ENCODE measurements at places on chromosomes 7 and 10.

DNA sequence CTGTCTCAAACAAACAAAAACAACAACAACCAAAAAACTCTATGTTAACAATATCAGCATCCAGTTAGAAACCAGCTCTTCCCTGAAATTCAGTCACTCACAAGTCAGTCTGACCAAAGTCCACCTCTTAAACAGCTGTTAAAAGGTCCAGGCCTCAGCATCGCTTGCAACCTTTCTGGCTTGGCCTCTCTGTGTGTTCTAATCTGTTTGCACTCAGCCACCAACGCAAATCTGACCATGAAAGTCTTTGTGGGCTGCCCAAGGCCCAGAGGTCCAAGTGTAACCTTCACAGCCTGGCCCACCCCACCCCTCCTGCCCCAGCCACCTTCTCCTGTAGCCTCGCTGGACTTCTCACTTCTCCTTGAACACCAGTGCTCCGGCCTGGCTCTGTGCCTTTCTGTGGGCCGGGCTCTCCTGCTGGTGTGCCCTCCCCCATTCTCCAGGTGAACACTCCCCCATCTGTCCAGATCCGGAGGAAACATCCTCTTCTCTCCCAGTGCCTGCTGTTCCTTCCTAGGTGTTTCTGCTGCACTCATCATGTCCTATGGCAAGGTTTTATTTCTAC is 72.2 kb upstream of the EFCAB10 start:
- no peak for DNase-seq

GRCh38 chr7:115447495-115447894 is 525.6 kb downstream of the MDFIC start:
- DNase-seq, result no peak

DNA sequence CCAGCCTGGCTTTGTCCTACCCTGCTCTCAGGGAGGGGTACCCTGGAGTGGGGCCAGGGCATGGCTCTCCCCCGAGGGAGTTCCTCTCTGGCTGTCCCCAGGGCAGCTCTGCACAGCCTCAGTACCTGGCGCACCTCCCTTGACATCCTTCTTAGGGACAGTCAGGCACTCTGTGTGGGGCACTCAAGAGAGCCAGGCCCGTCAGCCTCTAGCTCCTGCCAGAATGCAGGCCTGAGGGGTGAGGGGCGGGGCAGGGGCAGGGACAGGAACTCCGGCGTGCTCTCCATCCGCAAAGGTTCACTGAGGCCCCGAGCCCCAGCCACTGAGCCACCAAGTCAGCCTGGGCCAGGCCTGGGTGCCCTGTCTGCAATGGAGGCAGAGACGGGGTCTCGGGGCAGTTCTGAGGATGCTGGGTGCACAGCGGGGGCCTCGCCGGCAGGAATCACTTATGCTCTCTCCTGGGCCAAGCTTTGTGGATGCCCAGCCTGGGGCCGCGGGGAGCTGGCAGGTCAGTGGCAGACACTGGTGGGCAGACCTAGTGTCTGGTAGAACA is 10.1 kb downstream of the LIMK1 start:
- no peak for DNase-seq

- DNase-seq, result no peak
These were observed 845.7 kb upstream of the POT1 start for GRCh38 chr7:125775317-125775716.

DNA sequence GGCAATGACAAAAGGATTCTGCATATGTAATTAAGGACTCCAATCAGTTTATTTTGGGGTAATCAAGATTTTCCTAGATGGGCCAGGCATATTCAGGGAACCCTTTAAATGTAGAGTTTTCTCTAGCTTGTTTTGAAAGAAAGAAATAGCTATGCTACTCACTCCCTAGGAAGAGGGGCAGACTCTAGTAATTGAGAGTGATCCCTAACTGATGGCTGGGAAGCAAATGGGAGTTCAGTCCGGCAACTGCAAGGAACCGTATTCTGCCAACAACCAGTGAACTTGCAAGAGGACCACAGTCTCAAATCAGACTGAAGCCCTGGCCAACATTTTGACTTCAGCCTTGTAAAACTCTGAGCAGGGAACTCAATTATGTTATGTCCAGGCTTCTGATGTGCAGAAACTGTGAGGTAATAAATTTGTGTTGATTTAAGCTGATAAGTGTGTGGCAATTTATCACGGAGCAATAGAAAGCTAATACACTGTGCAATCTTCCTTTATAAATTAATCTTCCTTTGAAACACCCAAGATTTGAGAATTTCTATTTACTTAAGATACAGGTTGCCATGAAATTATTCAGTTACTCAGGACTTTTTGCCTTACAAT is 14.0 kb downstream of the AOAH start:
- no peak for DNase-seq

- no peak for DNase-seq
These were observed 11.0 kb downstream of the PYROXD2 start for GRCh38 chr10:98403812-98404504.

- DNase-seq, result no peak
These were observed 420.3 kb downstream of the PHTF2 start for GRCh38 chr7:78218876-78219275.

DNA sequence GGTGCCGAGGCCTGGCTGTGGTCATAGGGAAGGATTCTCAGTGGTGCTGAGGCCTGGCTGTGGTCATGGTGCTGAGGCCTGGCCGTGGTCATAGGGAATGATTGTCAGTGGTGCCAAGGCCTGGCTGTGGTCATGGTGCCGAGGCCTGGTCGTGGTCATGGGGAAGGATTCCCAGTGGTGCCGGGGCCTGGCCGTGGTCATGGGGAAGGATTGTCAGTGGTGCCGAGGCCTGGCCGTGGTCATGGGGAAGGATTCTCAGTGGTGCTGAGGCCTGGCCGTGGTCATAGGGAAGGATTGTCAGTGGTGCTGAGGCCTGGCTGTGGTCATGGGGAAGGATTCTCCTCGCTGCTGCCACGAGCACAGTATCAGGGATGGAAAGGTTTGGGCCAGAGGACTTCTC is 327.3 kb downstream of the ADARB2 start:
- no peak for DNase-seq

GRCh38 chr7:131370523-131370968 is 42.9 kb downstream of the MKLN1 start:
- no peak for DNase-seq

DNA sequence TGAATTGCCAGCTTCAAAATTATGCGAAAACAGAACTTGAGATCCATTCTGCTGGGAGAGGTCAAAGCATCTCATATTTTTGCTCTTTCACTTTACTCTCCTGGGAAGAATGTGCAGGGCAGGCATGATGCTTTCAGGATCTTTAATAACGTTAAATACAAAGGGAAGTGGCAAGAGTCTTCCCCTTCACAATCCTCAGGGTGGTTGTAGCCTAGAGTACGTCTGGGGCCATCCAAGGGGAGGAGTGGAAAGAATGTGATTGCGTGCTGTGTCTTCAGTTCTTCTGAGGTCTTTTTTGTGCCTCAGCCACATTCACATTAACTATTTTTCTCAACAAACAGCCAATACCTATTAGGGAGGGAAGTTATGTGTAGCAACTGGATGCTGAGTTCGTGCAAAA is 207.3 kb downstream of the HGF start:
- no peak for DNase-seq

GRCh38 chr10:52877451-52877850 is 104.9 kb upstream of the MBL2 start:
- no peak for DNase-seq

GRCh38 chr7:24313777-24314176 is 29.8 kb downstream of the NPY start:
- DNase-seq, result no peak

DNA sequence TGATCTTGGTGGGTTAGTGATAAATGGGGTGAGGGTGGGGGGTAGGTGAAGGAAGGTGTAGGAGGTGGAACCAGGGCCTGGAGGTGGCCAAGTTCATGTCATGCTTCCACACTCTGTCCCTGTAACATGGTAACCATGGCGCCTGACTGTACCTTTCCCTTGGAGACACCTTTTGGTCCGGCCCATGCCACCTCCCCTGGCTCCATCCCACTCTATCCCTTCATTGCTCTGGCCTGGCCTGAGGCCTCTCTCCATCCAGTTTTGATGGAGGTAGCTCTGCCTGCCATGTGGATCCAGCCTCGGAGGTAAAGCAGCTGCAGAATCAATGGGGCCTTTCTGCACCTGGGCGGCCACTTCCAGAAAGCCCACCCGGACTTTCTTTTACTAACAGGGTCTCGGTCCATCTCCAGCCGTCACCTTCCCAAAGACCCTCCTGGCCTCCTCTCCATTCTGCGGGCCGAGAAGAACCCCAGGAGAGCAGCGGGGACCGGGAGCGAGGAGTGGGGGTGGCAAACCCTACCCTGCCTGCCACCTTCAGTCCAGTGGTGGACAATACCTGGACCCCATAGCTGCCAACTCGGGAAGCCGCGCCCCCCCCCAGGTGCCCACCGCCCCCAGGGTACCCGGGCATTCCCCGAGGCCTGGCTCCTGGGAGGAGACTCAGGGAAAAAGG is 504 bp upstream of the TRRAP start:
- no peak for DNase-seq

DNA sequence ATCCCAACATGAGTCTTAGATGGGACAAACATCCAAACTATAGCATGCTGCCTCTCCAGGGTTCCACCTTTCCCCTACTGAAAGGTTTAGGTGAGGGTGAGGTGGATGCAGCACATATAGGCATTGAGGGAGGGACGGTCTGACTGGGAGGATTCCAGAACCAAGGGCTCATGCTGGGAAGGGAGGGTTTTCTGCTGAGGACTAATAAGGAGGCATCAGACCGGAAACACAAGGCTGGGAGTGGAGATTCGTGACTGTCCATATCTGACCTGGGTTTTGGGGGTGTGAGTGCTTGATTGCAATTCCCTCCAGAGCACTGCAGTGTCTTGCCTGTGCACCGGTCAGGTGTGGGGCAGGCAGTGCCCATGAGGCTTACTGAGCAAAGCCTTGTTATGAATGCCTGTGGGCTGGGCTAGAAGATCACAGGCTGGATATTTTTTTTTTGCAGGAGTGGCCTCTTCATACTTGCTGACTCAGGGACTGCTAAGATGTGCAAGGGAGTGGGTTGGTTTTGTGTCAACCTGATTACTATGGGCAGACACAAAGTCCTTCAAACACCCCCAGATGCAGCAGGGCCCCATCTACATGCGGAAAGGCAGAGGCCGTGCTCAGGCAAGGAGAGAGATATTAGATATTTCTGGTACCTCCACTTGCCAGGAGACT is 26.7 kb downstream of the DMBT1 start:
- no peak for DNase-seq

DNA sequence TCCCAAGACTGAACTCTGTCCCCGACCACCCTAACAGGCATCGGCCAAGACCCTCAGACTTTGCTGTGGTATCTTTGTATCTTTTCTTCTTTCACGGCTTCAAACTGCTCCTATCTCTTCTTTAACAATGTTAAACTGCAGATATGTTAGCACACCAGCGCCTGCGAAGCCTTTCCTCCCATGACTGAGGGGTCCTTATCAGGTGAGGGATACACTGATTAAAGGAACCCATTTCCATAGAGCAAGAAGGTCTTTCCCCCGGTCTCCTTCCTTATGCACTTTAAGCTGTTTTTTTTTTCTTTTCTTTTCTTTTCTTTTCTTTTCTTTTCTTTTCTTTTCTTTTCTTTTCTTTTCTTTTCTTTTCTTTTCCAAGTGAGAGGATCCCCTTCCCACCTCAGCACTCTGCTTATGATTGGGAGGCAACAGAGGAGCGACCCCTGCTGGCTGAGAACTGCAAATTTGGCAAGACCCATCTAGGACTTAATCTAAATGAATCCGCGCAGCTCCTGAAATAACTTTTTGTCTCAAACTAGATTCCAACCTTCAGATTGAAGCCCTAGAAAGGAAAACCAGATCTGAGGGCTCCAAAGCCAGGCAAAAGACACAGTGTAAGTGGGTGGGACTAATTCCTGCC is 109.9 kb downstream of the ITGB8 start:
- DNase-seq, result no peak

DNA sequence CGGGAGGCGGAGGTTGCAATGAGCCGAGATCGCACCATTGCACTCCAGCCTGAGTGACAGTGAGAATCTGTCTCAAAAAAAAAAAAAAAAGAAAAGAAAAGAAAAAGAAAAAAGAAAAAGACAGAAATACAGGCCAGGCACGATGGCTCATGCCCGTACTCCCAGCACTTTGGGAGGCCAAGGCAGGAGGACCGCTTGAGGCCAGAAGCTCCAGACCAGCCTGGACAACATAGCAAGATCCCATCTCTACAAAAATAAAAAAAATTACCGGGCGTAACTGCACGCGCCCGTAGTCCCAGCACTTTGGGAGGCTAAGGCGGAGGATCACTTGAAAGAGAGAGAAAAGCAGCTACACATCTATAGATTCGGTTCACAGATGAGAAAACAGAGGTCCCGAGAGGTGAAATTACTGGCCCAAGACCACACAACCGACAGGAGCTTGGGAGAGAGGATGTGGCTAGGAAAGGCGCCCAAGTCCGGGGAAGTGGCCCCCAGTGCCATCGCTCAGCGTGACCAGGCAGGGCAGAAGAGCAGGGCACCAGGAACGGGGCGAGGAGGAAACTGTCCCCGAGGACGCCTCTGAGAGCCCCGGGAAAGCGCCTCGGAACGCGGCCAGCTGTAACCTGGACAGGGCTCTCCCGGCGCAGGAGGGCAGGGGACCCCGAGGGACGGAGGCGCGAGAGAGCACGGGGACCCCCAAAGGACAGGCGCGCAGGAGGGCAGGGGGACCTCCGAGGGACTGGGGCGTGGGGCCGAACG is 612 bp downstream of the SNX8 start:
- DNase-seq, result peak; percentile 11

- DNase-seq, result peak; percentile 52
These were observed 21.7 kb downstream of the AMZ1 start for GRCh38 chr7:2709553-2710285.

DNA sequence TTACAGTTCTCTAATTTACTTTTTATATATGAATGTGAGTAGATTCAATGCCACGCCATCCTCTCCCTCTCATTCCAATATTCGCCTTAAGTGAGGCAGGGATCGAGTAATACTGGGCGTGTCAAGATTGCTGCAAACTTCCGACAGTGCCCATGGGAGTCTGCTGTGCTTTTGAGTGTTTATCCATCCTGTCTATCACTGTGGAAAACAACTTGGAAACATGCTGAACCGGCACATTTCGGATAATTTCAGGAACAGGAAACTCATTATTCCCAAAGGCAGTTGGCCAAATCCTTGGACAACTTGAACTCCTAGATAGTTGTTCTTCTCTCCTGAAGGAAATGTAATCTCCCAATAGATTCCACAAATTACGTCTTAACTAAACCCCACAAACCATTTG is 28.5 kb downstream of the PIP4K2A start:
- no peak for DNase-seq

DNA sequence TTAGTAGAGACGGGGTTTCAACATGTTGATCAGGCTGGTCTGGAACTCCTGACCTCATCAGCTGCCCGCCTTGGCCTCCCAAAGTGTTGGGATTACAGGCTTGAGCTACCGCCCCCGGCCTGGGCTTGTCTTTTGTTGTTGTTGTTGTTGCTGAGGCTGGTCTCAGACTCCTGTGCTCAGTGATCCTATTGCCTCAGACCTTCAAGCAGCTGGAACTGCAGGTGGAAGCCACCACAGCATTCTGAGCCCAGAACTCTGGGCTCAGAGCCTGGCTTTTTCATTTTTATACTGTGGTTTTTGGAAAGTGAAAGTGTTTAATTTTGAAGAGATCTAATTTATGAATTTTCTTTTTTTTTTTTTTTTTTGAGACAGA is 16.2 kb upstream of the DNAJB6 start:
- no peak for DNase-seq

GRCh38 chr10:38070501-38070900 is 23.6 kb upstream of the ZNF37A start:
- DNase-seq, result no peak

Data from stimulated activated CD4-positive, alpha-beta T cell treated with anti-CD3 and anti-CD28 coated beads, TNF-alpha, amount 100 ng/mL, for 24 hours (primary cell).